ENCODE measurements at places on chromosomes 7 and 10.

DNA sequence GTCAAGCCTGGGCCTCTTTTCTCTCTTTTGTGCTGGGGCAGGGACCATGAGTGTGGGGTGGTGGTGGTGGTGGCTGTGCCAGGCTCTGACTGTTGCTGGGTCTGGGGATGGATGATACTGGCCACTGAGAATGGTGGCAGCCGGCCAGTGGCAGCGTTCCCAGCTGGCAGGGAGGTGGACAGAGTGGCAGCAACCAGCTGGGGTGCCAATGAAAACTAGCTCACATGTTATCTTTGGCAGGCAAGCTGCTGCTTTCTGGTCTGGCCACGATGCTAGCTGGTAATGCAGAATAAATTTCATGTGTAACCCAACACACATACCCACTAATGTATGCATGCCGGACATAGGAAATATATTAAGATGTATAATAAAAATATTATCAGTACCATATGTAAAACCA, 95.0 kb upstream of the SLC26A5 start:
- no peak for DNase-seq

GRCh38 chr10:72011016-72011415, 46.8 kb downstream of the CHST3 start:
- DNase-seq, result no peak

DNA sequence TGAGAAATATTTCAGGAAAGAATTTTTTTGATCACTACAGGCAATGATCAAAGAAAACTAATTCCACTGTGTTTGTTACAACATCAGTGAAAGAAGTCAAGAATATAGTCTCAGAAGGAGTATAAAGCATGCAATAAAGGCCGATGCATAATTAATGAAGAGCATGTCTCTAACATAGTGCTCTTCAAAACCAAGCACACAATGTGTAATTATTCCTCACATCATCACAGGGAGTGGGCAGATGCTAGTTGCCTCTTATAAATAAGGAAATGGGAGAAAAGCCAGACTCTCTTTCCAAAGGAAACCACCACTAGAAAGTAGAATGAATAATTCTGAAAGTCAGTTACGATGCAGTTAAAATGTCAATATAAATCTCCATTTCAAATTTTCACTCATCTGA, 220.1 kb downstream of the TEX36 start:
- DNase-seq, result no peak

GRCh38 chr7:98281757-98282606, 496 bp downstream of the BRI3 start:
- DNase-seq, result no peak

GRCh38 chr7:111027396-111027795, 63.5 kb upstream of the LRRN3 start:
- no peak for DNase-seq

- no peak for DNase-seq
Observed at GRCh38 chr10:3852147-3852904, 67.3 kb upstream of the KLF6 start.

GRCh38 chr10:80356989-80357850, 639 bp downstream of the DYDC2 start:
- DNase-seq, result peak; percentile 25

DNA sequence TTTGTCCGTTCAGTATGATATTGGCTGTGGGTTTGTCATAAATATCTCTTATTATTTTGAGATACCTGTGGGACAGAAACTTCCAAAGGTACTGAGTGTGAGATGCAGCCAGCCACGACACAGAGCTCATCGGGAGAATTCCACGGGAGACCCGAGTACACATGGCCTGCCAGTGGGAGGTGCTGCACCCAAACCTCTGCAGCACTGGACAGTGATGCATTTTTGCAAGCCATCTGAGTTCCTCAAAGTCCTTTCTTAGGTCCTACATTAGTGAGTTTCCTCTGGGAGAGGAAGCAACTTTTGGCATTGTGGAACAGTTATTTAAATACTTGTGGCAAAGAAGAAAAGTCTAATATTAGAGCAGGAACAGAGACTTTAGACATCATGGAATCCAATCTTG, 77.5 kb downstream of the ARID5B start:
- DNase-seq, result no peak

DNA sequence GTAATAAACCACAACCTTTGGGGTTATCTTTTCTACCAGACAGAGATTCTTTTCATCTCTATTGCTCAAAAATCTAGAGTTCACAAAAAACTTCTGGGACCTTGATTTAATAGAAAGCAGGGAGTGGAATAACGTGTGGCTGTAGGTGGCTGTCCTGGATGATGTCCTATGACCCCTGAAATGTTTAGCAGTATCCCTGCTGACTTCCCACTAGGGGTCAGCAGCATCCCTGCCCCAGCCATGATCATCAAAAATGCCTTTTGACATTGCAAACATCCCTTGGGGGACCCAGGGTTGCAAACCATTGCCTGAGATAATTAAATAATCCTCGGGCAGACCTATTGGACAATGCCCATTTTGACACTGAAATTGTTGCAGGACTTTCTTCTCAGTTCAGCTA, 177.1 kb downstream of the USP6NL start:
- no peak for DNase-seq

DNA sequence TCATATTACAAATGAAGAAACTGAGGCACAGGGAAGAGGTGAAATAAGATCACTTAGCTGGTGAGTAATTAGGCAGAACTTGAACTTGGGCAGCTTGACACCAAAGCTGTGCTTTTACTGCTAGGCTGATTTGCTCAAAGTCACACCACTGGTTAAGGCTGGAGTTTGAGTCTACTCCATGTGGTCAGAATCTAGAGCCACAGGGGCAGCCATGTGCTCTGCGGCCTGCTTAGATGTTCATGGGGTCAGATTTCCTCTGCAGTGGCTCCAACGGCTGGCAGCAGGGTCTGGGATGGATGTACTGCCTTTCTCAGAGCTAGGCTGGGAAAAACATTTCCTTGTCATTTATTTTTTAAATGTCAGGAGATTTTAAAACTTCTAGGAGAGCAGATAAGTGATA, 417.5 kb downstream of the KCNMA1 start:
- DNase-seq, result no peak

DNA sequence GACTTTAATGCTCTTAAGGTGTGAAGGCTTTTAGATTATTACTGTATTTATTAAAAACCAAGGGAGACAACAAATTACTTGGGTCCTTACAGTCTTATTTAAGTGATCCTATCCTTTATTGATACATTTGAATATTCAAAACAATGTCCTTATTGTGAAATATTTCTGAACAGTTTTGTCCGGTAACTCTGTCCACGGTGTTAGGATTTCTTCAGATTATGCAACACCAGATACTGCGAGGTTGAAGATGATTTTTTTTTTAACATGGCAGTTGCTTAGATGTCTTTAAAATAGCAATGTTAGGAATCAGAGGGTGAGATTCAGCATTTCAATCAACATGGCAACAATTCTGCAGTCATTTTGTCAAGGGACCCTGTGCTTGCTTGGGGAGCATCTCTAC, 176.5 kb downstream of the CSTF2T start:
- no peak for DNase-seq
